ENCODE measurements at places on chromosomes 6 and 20. TPM values are rescaled to one million over a fixed set of nuclear protein-coding genes. Genes with fewer than 3 reads are reported as not detected.

DNA sequence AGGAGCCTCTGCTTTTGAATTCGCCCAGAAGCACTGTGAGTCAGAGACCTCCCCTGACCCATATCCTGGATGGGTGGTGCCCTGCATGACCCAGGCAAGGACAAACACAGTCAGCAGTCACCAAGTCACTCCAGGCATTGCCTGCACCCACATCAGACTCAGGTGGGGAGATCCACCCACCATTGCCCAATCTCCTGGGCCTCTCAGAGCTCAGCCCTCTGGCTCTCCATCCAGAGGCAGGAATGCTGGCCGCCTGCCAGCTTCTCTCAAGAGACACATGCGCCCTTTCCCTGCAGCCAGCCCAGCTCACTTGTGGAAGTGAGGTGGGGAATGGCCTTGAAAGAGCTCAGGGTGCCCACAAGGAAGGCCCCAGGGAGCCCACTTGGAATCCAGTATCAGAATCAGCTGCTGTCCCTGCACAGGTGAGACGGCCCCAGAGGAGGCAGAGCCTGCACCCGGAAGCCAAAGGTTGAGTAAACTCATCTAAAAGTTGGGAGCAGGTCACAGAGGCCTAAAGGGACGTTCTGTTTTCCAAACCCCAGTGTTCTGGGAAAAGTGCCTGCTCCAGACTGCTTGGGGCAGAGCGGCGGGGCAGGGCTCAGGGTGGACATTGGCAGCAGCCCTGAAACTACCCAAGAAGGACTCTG is 129.8 kb downstream of the PREX1 start:
- no peaks in the 10 kb centered on the region for H3K27me3 ChIP-seq
- H3K4me3 ChIP-seq, result no peak overlapping the region
- no peaks in the 10 kb centered on the region for H3K36me3 ChIP-seq
- DNase-seq, result no peak
- H3K27ac ChIP-seq, result no peak overlapping the region

DNA sequence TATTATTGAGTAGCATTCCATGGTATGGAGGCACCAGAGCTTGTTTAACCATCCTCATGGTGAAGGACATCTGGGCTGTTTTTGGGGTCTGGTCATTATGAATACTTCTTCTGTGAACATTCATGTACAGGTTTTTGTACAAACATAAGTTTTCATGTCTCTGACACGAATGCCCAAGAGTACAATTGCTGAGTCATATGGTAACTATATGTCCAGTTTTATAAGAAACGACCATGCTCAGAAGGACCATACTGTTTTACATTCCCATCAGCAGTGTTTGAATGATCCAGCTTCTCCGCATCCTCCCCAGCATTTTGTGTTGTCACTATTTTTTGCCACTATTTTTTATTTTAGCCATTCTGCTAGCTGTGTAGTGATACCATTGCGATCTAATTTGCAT is 188.6 kb downstream of the KHDC1L start:
- no peaks in the 10 kb centered on the region for H3K4me1 ChIP-seq
- H3K36me3 ChIP-seq, result no peaks in the 10 kb centered on the region
- H3K27ac ChIP-seq, result no peak overlapping the region
- H3K4me3 ChIP-seq, result no peak overlapping the region
- no peaks in the 10 kb centered on the region for H3K27me3 ChIP-seq

Gene BTN1A1
- not detected for total RNA-seq

DNA sequence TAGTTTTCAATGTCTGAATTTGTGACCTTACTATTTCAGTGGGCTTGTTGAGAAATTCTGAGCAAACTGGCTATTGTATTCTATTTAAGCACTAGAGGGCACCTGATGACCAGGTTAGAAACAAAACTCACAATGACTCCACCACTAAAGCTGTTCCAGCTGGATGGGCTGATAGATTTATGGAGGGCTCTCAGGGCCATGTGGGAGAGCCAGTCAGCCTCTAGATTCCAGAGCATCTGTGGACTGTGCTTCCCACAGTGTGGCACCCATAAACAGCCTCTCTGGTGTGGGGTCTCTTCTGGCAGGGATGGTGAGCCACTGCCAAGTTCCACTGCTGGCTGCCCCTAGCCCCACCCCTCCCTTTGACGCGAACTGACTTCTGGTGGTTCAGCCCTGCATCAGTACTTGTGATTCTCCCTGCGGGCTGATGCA is 29.2 kb downstream of the C6orf58 start:
- H3K27ac ChIP-seq, result no peak overlapping the region
- DNase-seq, result no peak
- no peaks in the 10 kb centered on the region for H3K27me3 ChIP-seq
- no peak overlapping the region for H3K4me3 ChIP-seq
- no peaks in the 10 kb centered on the region for H3K4me1 ChIP-seq

DNA sequence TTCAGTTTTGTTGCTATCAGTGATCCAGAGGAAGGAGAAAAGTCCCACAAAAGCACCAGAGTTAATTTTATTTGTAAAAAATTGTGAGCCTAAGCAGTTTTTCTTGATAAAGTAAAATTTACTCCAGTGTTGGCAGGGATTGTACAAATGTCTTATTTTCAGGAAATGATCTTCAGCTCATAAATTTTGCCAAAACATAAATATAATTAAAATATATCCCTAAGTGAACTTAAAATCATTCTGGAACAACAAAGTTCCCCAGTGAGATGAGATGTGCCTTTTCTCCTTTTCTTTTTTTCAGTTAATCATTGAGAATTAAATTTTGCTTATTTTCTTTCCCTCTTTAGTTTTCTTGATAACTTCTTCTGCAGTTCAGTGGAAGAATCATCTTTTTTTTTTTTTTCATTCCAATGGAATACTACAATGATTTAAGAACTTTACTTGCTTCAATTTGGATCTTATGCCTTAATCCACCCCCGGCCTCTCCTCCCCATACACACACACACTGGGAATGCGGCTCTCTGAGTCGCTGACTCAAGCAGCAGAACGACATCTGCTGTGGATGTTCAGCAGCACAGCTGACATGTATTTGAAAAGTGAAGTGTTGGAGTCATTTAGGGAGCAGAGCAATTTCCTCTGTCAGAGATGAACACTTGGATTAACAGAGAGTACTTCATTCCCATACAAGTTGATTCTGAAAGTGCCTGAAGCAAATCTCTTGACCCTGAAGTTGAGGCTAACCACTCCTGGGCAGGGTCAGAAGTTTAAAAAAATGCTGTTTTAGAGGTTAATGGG is 27.7 kb upstream of the LAMA4 start:
- H3K4me1 ChIP-seq, result peaks cover 13% of the 10 kb centered on the region
- H3K27me3 ChIP-seq, result no peaks in the 10 kb centered on the region
- H3K4me3 ChIP-seq, result no peak overlapping the region
- DNase-seq, result peak; percentile 72

- DNase-seq, result no peak
- peak overlapping the region; percentile 85 for H3K27ac ChIP-seq
- no peaks in the 10 kb centered on the region for H3K36me3 ChIP-seq
- peak overlapping the region; percentile 81 for H3K4me3 ChIP-seq
- no peaks in the 10 kb centered on the region for H3K4me1 ChIP-seq
Observed at GRCh38 chr20:38962928-38963401, 821 bp downstream of the DHX35 start.

Gene HAO1
- total RNA-seq, result not detected

Gene BLTP3A
- total RNA-seq, result 3.3 TPM
